ENCODE measurements at places on chromosomes 1 and 21.

GRCh38 chr21:23960769-23961168 lies 1646.5 kb downstream of the MRPL39 start:
- DNase-seq = no peak

GRCh38 chr1:91948501-91949355 lies 473 bp upstream of the BRDT start:
- no peak for DNase-seq

DNA sequence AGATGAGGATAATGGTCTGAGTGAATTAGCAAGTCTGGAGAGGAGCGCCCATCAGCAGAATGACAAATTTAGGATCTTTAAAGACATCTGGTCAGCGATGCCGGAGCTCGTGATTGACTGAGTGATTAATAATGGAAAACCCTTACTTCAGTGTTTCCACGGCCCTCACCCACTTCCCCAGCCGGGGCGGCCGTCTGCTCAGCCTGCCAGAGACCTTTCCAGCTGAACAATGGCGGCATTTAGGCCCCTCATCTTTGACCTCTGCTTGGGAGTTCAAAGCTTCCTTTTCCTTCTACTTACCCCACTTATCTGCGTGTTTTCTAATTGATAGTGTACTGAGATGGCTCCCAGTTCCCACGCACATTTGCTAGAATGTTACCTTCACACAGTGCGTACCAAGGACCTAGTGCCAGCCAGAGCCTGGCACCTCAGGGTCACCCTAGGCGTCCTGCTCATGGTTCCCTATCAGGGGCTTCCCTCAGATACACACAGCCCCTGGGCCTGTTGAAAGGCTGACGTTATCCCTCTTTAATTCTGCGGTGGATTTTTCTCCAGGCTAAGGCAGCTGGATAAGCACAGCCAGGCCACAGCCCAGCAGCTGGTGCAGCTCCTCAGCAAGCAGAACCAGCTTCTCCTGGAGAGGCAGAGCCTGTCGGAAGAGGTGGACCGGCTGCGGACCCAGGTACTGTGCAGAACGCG lies 232.8 kb downstream of the SDCCAG8 start:
- no peak for DNase-seq

- no peak for DNase-seq
Measured at GRCh38 chr1:108747898-108748297, 1.4 kb downstream of the STXBP3 start.

GRCh38 chr21:37425001-37425400 lies 58.4 kb downstream of the DYRK1A start:
- DNase-seq = no peak

DNA sequence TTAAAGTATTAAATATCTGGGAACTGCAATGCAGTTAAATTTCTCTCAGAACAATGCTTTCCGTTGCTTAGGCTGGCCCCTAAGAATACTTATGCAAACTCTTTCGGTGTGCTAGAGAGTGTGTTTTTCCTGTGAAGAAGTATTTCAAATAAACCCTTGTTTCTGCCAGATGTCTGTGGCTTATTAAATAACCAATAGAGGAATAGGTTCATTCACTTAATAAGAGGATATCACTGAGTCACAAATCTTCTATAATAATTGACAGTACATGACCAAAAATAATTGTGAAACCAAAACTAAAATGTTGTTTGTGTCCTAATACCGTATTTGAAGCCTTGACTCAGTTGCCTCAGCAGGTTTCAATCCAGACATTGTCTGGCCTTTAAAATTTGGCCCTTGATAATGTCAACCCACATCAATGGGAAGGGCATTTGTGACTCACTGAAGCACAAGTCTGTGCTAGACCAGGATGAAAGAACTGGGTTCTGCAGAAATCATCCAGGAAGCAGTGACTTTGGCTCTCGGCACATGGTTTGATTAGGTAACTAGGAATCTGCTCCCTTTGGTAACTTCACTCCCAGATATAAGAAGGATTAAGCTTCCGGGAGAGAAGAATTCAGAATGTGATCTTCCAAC lies 104.2 kb upstream of the BARHL2 start:
- DNase-seq = no peak

DNA sequence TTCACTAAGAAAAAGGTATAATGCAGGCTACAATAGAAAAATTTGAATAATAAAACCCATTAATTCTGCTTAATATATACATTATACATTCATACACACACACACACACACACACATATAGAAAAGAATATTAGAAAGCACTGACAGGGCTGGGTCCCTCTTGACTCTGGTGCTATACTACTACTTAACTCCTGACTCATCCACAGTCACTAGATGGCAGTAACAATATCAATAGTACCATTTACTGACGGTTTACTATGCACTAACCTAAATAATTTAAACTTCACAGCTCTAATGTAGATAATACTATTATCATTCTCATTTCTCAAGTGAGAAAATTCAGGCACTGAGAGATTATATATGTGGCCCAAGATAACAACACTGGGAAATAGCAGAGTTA lies 87.5 kb downstream of the COP1 start:
- no peak for DNase-seq

Data from NCI-H524 treated with DMSO at 0.1 percent for 48 hours (cell line).